Activated naive CD8-positive, alpha-beta T cell treated with anti-CD3 and anti-CD28 coated beads for 36 hours (primary cell): ENCODE measurements at places on chromosomes 5 and 9. TPM values are rescaled to one million over a fixed set of nuclear protein-coding genes. Genes with fewer than 3 reads are reported as not detected.

PWWP2A gene
- 17.8 TPM for total RNA-seq

WWC1 gene
- 1.5 TPM for total RNA-seq

CACNA1B gene
- not detected for total RNA-seq

DNA sequence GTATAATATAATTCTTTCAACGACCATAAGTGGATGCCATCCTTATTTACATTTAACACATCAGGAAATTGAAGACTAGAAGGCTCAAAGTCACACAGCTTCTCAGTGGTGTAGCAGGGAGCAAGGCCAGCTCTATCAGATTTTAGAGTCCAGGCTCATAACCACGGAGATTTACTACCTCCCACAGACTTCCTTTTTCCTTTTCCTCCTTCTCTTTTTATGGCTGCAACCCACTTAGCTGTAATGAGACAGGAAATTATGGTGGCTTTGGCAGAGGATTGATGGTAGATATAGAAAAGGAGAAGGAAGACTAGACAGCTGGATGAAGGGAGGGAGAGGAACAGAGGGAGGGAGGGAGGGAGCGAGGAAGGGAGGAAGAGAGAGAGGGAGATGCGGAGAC lies 47.4 kb downstream of the SPEF2 start:
- no peak for DNase-seq

DNA sequence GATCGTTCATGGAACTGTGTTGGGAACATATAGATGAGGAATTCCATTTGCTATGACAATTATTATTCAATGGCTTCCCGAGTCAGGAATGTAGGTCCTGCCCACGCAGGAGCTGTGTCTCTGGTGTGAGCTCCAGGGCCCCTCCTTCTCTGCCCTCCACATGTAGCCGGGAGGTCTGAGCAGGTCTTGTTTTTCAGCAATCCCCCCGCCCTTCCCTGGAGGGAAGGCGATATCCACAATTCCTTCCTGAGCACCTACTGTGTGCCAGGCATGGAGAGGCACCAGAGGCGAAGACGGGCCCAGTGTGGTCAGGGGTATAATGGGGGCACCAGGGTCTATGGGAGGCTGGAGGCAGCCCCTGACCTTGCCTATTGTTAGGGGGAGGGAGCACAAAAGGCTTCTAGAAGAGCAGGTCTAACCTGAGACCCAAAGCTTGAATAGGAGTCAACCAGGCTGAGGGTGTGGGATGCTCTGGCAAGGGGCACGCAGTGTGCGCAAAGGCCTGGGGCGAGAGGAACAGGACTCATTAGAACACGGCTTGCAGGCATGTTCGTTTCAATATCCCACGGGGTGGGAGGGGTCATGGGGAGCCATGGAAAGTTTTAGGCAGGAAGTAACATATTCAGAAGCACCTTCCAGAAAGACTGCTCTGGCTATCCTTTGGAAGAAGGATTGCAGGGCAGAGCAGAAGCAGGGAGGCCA lies 154.9 kb downstream of the C9orf50 start:
- no peak for DNase-seq

DNA sequence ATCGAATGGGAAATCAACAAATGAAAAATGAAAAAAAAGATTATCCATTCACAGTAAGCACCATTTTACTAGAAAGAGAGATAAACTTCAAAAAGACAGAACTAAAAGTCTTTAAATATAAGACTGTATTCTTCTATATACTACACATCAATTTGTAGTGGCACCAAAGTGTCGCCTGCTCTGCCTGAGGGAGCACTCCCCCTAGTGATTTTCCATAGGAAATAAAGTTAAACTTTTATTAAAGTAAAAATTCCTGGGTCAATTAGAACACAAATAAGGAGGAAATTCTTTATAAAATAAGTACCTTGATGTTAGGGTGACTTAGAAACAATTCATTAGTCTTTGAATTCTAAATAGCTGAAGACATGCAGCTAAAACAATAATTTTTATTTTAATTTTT lies 9.7 kb downstream of the RAD1 start:
- no peak for DNase-seq

- DNase-seq: no peak
Observed at GRCh38 chr5:18114151-18114757, 480.0 kb downstream of the TAF11L14 start.

- DNase-seq: no peak
Observed at GRCh38 chr9:78438211-78438610, 141.3 kb downstream of the PSAT1 start.
